Sigmoid colon (tissue), 7 donors: ENCODE measurements at places on chromosomes 4 and X.

DNA sequence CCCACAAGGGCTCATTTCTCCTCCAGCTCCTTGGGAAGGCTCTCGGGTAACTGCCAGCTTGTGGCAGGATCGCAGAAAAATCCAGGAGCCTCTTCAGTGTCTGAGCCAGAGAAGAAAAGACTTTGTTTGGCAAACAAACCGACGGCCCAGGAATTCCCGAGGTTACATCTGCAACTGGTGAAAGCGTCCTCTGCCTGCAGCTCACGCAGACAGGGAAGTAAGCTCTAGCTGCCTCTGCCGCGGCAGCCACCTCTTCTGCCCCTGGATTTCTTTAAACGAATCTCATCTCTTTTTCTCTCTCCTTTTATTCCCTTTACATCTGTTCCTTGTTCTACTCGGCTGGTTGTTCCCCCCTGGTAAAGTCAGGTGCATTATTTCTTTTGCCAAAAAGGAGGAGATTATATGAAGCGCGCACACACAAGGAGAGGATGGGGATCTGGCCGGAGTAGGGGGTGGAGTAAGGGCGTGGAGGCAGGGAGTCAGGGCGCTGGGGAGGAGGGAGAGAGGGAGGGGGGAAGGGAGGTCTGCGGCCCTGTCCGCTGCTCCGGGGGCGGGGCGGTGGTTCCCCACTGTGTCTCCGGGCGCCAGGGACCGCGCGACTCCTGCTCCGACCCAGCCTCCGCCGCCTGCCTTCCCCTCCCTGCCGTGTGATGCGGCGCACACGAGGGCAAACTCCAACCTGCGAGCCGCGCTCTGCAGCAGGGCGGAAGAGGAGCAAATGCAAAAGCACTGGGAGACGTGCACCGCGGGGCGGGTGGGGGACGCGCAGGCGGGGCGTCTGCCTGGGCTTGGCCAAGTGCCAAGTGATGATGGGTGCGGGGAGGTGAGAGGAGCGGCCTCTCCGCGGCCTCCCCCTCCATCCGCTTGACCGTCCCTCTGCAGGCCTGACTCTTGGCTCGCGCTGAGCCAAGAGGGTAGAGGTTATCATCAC lies at the start of gene DCHS2:
Gene DCHS2, minus strand, starts transcription at position 459 of the 931 bp plus-strand sequence. Its CDS starts 444 bp downstream, at position 15.
- DNase-seq, result peak; percentile 78

GRCh38 chr4:32562010-32562409 lies 1841.8 kb downstream of the PCDH7 start:
- no peak for DNase-seq

DNA sequence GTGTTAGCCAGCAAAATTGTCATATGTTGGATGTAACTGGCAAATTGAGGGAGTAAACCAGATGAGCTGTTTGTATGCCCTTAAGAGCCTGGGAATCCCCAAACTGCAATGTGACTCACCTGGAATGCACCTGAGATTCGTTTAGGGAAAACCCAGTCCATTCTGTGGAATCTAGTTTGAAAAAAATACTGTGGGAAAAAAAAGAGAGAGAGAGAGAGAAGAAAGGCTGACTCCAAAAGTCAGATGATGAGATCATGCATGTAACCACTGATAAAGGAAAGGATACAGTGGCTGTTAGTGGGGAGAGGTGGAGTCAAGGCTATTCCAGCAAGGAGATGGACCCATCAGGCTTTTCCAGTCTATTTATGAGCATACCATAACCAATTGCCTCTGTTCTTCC lies 48.5 kb downstream of the SLC9A7 start:
- DNase-seq, result no peak

GRCh38 chrX:72052415-72053090 lies 79.2 kb downstream of the RTL5 start:
- no peak for DNase-seq

GRCh38 chr4:27187786-27188185 lies 327.1 kb downstream of the STIM2 start:
- no peak for DNase-seq

DNA sequence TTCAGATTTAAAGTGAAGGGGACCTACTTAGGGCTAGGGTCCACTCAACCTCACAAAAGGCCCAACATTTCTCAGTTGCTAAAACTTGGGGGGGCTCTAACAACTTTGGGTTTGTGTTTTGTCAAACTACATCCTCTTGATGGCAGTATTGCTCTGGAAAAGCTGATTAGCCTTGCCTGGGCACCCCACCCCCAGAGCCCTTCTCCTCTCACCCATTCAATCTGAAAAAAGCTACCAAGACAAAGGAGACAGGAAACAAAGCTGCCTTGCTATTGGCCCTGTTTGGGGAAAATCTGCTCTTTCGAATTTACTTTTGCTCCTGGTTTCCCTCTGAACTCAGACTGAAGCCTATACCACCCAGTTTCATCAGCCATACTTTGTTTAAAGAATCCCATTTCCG lies 195.2 kb upstream of the STK26 start:
- DNase-seq, result no peak

- DNase-seq, result peak; percentile 34
Measured at GRCh38 chr4:8331575-8331955, 62.0 kb downstream of the HTRA3 start.

- DNase-seq, result no peak
Measured at GRCh38 chrX:54043056-54043455, 1.2 kb downstream of the PHF8 start.

DNA sequence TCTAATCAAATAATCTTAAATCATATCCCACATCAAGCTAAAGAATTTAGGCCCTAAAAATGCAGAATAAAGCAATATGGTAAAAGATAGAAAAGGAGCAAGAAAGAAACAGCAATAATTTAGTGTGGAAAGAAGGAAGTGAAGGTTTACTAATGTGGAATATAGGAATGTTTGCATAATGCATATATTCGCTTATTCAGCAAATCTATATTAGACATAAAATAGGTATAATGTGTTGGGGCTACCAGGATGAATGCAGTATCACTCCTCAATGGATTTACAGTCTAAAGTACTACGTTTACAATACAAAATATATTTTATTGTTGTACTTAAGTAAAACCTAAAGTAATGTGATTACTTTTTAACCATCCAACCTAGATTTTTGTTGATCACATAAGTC lies 4.7 kb downstream of the CENPE start:
- DNase-seq, result no peak

GRCh38 chrX:132470831-132471230 lies 18.0 kb downstream of the MBNL3 start:
- no peak for DNase-seq

DNA sequence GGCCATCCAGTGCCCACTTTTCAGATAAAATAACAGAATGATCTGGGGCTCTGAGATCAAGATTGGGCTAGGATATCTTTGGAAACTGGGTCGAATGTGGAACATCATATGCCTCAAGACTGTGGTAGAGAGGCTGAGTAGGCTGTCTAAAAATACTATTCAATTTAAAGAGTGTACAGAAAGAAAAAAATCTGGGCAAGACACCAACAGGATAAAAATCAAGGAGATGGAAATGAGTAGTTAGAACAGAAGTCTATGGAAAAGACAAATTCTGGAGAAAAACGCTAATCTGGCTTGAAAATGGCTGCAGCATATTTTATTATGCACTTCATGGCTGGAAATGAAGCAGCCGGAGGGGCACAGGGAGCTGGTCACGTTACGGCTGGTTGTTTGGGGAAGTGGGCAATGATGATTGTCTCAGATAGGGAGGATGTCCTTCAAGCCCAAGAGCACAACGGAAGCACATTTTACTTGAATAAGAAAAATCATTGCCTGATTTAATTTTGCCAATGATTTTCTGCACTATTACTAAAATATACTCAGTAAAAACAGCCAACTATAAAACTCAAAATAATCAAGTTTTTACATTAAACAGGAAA lies 27.1 kb upstream of the MAPK10 start:
- DNase-seq, result no peak

DNA sequence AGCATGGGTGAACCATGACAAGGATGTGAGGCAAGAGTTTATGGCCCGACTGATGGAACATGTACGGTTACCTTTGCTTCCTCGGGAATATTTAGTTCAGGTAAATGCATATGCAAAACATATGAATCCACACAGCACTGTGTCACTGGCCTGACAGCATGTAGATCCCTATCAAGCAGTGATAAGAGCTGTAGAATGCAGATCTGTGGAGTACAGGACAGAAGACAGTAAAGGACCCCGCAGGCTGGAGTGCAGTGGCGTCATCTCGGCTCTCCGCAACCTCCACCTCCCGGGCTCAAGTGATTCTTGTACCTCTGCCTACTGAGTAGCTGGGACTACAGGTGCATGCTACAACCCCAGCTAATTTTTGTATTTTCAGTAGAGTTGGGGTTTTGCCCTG lies 29.8 kb upstream of the MSMO1 start:
- DNase-seq, result no peak

DNA sequence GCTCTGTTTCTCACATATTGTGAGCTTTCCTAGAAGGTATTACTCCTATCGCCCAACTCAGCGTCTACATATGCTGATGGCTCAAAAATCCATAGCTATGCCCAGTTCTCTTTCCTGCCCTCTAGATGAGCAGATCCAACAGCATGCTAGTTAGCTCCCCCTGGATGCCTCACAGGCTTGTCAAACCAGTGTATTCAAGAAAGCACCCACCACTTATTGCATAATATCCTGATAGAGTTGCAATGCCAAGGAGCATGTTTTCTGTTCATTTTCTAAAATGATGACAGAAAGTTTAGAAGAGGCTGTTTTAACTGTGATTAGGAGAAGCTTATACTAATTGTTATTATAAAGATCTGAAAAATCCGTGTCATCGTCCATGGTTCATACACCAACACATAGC lies 1.9 kb upstream of the PACRGL start:
- DNase-seq, result no peak

DNA sequence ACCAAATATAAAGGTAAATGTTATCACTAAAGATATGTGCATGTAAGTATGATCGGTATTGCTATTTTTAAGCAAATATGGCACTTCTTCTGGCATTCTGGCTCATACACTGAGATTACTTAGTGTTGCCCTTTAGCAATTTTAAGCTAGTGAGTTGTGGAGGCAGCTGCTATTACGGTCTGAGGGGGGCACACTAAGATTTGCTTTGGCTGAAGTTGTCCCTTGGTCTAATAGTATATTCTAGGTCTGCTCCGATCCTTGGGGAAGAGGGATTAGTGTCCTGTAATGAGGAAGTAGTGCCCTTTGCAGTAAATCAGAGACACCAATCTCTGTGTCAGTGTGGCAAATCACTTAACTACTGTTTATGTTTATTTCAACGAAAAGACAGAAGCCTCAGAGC lies 196.5 kb upstream of the FTHL17 start:
- DNase-seq, result no peak

GRCh38 chr4:40992472-40993295 lies 221.7 kb downstream of the APBB2 start:
- no peak for DNase-seq

GRCh38 chr4:87531621-87532020 lies 2.4 kb upstream of the SPARCL1 start:
- DNase-seq, result no peak

DNA sequence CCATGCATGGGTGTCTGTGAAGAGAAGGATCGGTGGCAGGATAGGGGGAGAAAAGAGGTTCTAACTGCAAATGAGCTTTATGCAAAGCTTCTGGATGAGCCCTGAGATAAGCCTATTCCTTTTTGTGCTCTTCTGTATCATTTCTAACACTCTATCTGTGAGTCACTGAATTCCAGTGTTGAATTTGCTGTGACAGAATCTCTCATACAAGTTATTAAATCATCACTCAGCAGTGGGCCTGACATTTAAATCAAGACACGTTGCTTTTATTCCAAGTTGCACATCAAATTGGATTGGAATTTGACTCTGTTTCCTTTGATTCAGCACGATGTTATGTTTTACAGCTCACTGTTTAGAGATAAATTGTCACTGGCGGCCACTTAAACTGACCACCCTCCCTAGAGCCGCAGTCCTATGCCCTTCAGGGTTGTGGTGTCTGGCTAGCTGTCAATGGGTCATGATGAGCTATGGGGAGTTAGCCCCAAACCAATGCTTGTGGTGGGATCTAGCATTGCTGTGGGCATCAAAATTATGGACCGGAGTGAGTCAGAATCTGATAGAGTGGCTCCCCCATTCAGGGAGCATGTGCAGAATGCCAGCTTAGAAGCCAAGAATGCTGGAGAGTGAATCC lies 42.7 kb downstream of the LHFPL1 start:
- DNase-seq, result no peak

GRCh38 chr4:63105839-63106238 lies 1303.4 kb downstream of the TECRL start:
- no peak for DNase-seq

DNA sequence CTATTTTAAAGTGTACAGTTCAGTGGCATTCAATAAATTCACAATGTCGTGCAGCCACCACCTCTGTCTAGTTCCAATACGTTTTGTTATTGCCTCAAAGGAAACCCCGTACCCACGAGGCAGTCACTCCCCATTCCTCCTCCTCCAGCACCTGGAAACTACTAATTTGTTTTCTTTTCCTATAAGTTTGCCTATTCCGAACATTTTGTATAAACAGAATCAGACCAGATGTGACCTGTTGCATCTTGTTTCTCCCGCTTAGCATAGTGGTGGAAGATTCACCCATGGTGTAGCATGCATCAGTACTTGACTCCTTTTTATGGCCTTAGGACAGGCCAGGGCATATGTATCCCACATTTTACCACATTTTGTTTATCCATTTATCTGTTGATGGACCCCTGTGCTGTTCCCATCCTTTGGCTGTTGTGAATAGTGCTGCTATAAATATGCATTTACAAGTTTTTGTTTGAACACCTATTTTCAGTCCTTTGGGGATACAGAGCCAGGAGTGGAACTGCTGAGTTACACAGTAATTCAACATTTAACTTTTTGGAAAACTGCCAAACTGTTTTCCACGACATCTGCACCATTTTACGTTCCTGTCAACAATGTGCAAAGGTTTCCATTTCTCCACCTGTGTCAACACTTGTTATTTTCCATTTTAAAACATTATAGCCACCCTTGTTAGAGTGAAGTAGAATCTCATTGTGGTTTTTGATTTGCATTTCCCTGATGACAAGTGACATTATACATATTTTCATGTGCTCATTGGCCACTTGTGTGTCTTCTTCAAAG lies 57.8 kb upstream of the STX18 start:
- no peak for DNase-seq

- DNase-seq, result no peak
Measured at GRCh38 chr4:107854356-107855022, 29.8 kb downstream of the SGMS2 start.

DNA sequence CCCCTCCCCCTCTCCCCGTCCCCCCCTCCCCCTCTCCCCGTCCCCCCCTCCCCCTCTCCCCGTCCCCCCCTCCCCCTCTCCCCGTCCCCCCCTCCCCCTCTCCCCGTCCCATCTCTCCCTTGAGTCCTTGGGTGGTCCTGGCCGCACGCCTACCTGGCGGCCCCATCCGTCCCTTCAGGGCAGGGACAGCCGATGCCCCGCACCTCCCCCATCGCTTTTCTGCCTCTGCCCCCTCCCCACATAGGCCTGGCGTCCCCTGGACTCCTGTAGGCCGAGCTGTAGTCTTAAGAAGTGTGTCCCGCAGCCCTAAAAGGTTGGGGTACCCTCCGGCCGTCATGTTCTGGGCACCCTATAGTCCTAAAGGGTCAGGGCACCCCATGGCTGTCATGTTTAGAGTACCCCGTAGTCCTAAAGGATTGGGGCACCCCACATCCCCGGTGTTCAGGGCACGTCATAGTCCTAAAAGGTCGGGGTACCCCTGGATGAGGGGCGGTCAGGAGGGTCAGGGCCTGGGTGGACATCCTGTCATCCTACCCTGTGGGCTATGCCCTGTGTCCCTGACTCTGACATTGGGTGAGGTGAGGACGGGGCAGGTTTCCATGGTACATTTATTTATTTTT lies 10.8 kb upstream of the GTPBP6 start:
- peak; percentile 61 for DNase-seq
